ENCODE measurements at places on chromosomes 2 and 18. TPM values are rescaled to one million over a fixed set of nuclear protein-coding genes. Genes with fewer than 3 reads are reported as not detected.

- DNase-seq, result no peak
Observed at GRCh38 chr2:168328421-168328820, 81.0 kb upstream of the STK39 start.

Gene FBXO41
- total RNA-seq, result 18.2 TPM

Gene CACNB4
- total RNA-seq, result 0.21 TPM

GRCh38 chr18:46393230-46393629 is 263.8 kb downstream of the LOXHD1 start:
- no peak for DNase-seq

- DNase-seq, result no peak
Observed at GRCh38 chr2:223884399-223884798, 47.0 kb upstream of the AP1S3 start.
